ENCODE measurements at places on chromosomes 3 and 15.

DNA sequence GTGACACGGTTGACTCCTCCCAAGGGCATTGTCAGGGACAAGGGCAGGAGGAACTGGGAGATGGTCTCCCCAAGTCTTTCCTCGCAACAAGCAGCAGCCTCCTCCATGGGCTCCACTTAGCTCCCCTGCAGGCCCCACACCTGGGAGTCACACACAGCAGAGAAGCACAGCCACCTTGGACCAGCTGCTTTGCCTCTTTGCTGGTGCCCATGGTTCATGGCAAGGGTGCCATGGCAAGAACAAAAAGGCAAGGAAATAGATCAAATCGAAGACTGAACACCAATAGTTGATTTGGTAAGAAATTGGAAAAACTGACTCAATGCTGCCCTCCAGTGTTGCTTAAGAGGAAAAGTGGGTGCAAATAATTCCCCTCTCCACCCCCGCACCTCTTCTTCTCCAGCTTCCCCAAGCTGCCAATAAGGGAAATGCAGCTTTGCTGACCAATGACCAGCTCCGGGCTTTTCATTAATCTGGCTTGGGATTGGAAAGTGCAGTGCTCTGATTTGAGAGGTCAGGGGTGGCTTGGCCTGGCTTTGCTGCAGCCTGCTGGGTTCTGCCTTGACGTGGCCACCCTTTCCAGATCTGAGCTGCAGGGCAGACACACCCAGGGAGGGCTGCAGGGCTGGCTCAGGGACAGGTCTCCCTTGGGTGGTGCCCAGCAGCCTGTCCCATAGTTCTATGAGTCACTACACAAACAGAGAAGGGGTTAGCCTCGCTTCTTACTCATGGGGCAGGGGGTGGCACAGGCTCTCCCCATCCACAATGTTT lies 162.0 kb downstream of the KLF13 start:
- no peak for DNase-seq

GRCh38 chr15:39828374-39828931 lies 45.8 kb upstream of the FSIP1 start:
- DNase-seq: no peak

DNA sequence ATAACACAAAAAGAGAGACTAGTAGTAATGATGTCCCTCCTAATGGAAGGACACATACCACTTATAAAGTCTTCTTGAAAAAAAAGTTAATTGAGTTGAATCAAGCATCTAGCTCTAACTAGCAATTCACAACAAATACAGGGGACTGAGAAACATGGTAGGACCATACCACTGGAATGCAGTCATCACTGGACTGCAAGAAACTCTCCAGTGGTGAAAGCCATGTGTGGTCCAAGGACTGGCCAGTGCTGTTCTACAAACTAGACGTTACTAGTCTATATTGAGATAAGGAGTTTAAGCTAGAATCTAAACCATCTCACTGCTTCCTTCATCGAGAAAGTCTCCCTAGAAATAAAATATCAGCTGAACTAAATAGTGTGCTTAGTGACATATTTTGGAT lies 16.7 kb downstream of the FBN1 start:
- no peak for DNase-seq

DNA sequence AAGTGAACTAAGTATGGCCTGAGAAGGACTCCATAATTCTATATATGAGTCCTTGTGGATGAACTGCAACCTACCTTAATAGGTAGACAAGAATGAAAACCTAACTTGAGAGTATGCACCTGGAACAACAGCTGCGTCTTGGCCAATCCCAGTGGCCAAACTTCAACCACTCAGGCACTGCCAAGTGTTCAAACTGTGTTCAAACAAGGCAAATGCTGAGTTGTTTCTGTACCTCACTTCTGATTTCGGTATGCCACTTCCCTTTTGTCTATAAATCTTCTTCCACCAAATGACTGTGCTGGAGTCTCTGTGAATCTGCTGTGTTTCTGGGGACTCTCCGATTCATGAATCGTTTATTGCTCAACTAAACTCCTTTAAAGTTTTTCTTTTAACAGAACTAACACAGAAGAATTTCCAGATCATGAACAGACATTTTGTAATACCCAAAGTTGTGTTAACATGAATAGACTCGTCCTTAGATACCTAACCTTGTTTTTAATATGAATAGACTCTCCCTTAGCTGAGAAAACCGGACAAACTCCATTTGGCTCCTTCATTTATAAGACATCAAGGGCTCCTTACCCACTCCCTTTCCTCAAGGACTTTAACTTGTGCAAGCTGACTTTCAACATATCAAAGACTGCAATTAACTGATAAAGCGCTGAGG lies 4.1 kb downstream of the ZNF717 start:
- DNase-seq: no peak

DNA sequence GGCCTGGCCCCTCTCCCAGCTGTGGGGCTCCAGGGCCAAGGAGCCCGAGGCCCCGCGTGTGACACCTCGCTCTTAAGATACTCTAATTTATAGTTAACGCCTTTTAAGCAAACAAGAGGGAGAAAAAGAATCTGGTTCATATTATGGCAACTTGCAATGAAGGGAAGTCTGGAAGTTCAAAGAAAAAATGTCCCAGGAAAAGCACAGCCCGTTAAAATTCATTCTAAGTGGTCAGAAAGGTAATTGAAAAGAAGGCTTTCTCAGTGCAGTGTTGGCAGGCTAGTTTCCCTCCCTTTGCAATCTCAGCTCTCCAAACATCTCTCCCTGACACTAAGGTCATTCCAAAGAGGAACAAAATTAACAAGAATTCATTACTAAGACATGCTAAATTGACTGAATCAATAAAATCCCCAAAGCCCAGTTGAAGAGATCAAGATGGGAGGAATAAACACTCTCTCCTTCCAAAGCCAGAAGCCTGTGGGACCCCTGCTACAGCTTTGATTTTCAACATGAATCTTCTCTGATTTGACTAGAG lies 339.3 kb downstream of the THSD4 start:
- no peak for DNase-seq

DNA sequence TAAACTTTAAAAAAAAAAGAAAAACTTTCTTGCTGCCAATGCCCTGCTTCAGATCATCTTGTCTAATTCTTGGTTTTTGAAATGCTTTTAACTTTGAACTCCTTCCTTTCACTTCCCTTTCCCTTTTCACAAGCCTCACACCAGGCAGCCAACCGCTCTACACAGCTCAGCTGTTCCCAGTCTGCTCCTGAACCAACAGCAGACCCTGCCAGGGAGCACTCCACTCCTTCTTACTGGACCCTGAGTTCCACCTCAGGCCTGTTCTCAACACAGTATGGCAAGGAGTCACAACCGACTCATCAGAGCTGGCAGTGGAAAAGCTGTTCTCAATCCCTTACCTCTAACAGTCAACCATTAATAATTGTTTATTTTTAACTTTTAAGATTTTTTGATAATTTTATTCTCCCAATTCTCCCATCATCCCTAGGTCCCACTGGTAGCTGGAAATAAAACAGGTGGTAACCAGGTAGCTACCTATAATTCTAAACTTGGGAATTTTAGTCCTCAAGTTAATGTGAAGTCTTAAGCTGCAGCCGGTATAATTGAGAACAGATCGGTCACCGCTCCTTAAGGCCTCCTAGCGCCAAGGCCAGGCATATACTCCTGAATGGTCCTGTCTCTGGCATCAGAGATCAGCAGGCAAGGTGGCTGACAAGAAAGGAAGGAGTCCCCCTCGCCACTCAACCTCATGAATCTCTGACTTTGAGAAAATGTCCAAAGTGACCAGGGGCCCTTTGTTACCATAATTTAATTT lies 43.9 kb downstream of the BOC start:
- DNase-seq: no peak

DNA sequence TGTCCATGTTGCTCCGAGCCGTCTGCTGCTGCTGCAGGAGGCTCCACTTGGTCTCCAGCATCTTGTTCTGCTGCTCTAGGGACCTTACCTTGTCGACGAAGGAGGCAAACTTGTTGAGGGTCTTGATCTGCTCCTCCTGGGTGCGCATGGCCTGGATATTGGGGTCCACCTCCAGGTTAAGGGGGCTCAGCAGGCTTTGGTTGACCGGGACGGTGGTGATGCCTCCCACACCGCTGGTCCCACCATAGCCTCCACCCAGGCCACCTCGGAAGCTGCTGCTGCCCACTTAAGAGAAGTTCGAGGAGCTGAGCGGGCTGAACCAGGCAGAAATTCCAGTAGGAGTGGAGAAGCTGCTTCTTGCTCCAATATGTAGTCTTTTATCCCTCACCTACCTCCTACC lies 180.7 kb upstream of the SYNPR start:
- DNase-seq: no peak

GRCh38 chr3:38154625-38155255 lies 10.6 kb upstream of the OXSR1 start:
- DNase-seq: no peak

- DNase-seq: no peak
Observed at GRCh38 chr15:85828874-85829273, 34.1 kb upstream of the KLHL25 start.

DNA sequence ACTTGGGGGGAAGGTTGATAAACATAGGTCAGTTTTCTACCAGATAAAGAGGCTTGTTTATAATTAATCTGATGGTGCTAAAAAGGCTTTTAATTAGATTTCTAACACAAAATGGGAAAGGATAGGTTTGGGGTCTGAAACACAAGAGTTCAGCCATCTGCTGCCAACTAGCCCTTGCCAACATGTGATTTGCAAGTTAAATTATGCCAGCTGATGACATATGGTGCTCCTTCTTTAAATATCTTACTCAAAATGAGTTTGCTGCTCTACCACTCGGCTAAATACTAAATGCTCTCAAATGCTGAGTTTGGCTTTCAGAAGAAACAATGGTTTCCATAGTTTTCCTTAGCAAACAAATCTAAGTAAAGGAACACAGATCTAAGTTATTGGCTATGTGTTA lies 557.8 kb upstream of the CCDC54 start:
- DNase-seq: no peak

GRCh38 chr3:55959471-55960080 lies 472.5 kb upstream of the WNT5A start:
- DNase-seq: no peak

- no peak for DNase-seq
Observed at GRCh38 chr3:186705882-186706780, 11.0 kb upstream of the KNG1 start.

DNA sequence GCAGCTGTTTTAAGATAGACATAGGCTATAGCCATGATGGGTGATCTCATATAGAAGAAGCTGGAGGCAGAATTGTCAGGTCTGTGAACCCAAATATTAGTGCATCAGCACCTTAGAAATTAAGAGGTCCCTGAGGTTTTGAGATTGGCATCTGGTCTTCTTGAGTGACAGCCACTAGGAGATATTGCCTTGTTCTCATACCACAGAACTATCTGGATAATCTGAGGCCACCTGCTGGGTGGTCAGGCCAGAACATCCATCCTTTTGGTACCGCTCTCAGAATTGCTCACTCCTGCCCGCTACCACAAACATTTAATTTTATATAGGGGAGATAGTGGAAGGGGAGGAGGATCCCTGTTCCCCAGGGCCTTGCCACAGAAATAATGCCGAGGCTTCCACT lies 210.6 kb upstream of the ZPLD1 start:
- no peak for DNase-seq

GRCh38 chr3:142623194-142623593 lies 27.0 kb downstream of the PLS1 start:
- DNase-seq: no peak

- no peak for DNase-seq
Observed at GRCh38 chr15:100726421-100727190, 124.2 kb downstream of the ASB7 start.

DNA sequence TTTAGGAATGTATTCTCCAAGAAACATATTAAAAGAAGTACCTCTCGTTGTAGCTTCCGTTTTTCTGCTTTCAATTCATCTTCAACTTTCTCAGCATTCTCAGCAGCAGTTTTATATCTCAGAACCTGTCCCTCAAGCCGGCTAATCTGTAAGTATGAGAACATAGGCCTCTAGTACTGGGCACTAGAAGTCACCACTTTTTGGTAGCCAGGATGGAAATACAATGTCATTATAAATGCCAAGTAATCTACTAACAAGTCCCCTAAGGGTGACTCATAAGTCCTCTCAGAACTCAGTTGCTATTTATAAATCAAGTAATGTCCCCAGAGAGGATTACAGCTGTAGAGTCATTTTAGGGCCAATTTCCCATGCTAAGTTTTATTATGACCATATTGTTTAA lies 61.1 kb downstream of the MLH1 start:
- no peak for DNase-seq

GRCh38 chr3:65568497-65568896 lies 470.2 kb downstream of the MAGI1 start:
- DNase-seq: no peak

- DNase-seq: peak; percentile 31
Observed at GRCh38 chr3:50525987-50526386, 22.6 kb upstream of the CACNA2D2 start.

GRCh38 chr15:22949074-22949547 lies 31.1 kb downstream of the CYFIP1 start:
- no peak for DNase-seq

- no peak for DNase-seq
Observed at GRCh38 chr15:81194723-81195122, 2.0 kb upstream of the IL16 start.

DNA sequence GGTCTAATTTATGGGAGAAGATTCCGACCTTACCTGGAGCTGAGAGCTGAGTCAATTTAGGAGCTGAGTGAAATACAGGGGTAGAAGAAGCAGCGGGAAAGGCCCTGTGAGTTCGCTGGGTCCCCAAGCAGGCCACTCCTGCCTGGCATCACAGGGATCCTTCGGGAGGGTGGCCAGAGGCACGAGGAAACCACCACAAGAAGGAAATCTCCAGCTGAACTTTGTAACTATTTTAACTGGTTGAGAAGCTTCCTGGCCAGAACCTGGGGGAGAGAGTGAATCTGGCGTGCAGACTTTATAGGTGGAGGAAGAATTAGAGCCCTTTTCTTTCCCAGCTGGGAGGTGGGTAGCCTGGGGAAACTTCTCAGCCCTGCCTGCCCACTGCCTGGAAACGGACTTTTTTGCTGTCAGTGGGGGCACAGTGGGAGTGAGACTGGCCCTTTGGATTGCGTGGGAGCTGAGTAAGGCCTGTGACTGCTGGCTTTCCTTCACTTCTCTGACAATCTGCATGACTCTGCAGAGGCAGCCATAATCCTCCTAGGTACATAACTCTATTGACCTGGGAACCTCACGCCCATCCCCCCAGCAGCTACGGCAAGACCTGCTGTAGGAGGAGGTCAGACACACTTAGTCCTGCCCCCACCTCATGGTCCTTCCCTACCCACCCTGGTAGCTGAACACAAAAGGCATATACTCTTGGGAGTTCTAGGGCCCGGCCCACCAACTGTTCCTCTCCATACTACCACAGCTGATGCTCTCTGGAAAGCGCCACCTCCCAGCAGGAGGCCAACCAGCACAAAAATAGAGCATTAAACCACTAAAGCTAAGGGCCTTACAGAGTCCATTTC lies 340.7 kb downstream of the CNTN3 start:
- no peak for DNase-seq

- no peak for DNase-seq
Observed at GRCh38 chr3:65871305-65872141, 167.2 kb downstream of the MAGI1 start.

DNA sequence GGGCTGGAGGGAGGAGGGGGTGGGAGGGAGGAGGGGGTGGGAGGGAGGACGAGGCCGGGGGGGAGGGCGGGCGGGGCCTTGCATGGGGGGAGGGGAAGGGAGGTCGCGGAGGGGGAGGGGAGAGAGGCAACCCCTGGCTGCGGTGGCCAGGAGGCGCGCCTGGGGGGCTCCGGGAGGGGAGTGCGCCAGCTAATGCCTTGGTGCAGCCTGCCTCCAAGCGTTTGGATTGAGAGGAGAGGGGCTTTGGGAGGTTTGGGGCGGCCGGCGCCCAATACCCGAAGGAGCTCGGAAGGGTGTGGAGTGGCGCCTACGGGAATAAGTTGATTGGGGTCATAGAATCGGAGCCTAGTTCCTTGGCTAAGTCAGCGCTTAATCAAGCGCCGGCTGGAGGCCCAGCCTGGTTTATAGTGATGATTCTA lies 557 bp downstream of the TFG start:
- DNase-seq: no peak
